Stimulated activated CD8-positive, alpha-beta memory T cell treated with anti-CD3 and anti-CD28 coated beads, Interleukin-4, amount 100 ng/mL, for 1 hour (primary cell): ENCODE measurements at places on chromosomes 4 and X.

GRCh38 chr4:16745887-16746286, 152.6 kb downstream of the LDB2 start:
- DNase-seq = no peak

DNA sequence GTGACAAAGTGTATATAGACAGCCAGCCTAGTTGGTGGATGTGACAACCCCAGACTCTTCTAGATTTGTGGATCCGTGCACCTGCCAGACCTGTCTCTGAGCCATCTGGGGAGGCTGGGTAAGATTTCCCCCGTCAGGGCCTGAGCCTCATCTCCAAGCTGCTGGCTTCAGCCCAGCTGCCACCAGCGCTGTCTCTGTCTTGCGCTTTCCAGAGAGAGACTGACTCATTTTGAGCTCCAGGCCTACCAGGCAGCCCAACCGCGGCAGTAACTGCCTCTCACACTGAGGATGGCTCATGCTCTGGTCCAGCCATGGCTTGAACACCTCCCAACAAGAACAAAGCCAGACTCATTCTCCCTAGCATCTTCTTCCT, 26.4 kb downstream of the NOP14 start:
- no peak for DNase-seq

- DNase-seq = no peak
Measured at GRCh38 chr4:21989351-21989750, 40.8 kb upstream of the KCNIP4 start.

DNA sequence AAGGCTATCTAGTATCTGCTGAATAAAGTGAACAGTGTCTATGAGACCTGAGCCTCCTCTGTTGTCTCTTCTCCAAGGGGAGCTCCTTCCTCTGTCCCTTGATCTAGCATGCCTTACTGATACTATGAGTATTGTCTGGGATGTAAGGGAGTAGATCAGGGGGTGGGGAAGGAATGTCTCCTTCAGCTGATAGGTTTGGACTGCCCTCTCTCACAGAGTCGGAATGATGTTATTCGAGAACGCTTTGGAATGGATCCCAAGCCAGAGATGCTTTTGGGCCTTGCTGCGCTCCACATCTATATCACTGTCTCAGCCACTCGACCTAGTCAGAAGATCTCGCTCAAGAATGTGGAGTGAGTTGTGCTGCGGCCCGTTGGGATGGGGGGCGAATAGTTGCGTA, 68.3 kb upstream of the PRPS1 start:
- DNase-seq = no peak

GRCh38 chr4:1241466-1241935, 7.4 kb downstream of the CTBP1 start:
- no peak for DNase-seq

DNA sequence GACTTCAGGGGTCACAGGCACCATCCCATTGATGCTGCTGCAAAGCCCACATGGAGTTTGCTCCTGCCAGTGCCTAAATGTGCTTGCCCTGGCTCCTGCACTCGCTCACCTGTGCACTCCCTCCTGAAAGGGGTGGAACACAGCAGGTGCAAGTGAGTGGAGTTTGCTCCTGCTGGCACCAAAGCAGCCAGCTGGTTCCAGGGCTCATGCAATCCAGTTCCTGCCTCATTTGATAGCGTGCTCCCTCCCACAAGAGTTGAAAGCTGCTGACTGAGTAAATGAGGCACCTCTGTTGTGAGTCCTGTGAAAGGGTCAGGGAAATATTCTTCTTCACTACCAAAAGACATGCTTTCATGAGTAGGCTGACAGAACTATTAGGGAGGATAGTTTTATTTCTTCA, 30.5 kb downstream of the CXCL8 start:
- no peak for DNase-seq

- DNase-seq = no peak
Measured at GRCh38 chr4:610411-611261, 14.7 kb upstream of the PDE6B start.

GRCh38 chr4:109296527-109296926, 5.9 kb downstream of the COL25A1 start:
- no peak for DNase-seq

- DNase-seq = no peak
Measured at GRCh38 chr4:110091434-110092140, 106.8 kb downstream of the ELOVL6 start.

DNA sequence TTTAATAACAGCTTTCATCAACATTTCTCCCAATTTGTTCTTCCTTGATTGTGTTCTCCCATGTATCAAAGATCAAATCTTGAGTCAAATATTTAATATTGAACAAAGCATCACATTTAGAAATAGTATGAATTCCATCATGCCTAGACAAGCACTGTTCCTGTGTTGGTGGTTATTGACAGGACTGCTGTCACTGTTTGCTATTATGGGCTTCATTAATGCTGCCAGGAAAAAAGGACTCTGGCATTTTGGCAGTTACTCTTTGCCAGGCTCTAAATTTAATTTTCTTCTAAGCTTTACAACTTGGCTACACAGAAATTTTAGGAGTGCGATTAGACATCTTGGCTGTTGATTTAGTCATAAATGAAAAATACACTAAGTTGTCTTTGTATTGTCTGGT, 295.9 kb upstream of the NRK start:
- no peak for DNase-seq

- DNase-seq = no peak
Measured at GRCh38 chrX:96889726-96890125, 6.0 kb downstream of the RPA4 start.

GRCh38 chrX:132119283-132119682, 8.5 kb downstream of the FRMD7 start:
- DNase-seq = no peak

GRCh38 chr4:13642170-13642950, 14.8 kb upstream of the BOD1L1 start:
- no peak for DNase-seq

DNA sequence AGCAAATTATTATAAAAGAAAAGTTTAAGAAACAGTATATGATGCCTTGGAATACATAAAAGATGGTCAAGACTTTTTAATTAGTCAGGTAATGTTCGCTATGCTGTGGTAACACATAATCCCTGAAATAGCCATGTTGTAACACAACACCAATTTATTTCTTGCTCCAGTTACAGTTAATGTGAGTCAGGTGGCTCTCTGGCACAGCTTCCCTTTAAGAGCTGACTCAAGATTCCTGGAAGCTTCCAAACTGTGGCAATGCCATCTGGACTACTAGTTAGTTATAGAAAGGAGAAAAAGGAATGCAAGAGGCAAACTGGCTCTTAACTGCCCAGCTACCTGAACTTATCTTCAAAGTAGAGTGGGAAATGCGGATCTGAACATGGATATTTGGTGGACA, 210.5 kb downstream of the CHM start:
- DNase-seq = no peak

- DNase-seq = no peak
Measured at GRCh38 chr4:170589597-170590191, 499.9 kb upstream of the AADAT start.

- no peak for DNase-seq
Measured at GRCh38 chr4:123786920-123787319, 390.3 kb downstream of the SPRY1 start.

- no peak for DNase-seq
Measured at GRCh38 chr4:20829617-20830357, 129.5 kb downstream of the PACRGL start.

- DNase-seq = no peak
Measured at GRCh38 chr4:78667325-78667724, 108.8 kb upstream of the BMP2K start.

- DNase-seq = no peak
Measured at GRCh38 chr4:55087913-55088260, 37.5 kb downstream of the KDR start.

DNA sequence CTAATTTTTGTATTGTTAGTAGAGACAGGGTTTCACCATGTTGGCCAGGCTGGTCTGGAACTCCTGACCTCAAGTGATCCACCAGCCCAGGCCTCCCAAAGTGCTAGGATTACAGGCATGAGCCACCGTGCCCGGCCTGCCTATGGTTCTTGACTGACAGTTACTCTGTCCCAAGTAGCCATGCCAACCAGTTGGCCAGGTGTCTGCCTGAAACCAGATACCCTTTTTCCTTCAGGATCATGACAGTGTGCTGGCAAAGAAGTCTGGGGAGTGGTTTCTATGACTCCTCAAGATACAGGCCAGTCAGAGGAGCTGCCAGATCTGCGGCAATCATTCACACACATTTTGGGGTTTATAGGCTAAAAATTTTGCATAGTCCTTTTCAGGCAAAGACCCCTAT, 1.7 kb upstream of the LAS1L start:
- DNase-seq = no peak

GRCh38 chr4:185335579-185335978, 60.1 kb downstream of the LRP2BP start:
- DNase-seq = no peak

DNA sequence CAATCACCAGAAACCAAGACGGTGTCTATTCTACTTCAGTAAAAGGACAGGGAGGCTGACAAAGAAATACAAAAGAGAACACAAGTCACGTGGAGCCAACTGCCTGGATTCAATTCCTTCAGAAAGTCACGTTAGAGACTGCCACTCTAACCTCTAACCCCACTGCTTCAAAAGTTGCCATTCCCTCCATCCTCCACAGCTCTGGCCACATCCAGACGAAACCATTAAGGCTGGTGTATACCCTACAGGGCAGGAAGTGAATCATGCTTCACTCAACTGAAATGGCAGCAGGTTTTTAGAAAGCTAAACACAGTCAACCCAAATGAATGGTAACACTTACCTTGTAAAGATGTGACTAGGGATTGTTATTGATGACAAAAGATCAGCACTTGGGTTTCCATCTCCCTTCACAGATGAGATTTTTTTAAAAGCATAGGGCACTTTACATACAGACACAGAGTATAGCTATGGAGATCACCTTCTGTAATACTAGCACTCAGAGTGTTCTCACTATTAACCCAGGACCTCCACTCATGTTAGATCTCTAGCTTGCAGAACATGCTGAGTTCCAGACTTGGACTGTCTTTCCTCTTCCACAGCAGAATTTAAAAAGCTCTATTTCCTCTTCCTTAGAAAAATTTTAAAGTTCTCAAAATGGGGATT, 37.4 kb downstream of the MAML3 start:
- no peak for DNase-seq

DNA sequence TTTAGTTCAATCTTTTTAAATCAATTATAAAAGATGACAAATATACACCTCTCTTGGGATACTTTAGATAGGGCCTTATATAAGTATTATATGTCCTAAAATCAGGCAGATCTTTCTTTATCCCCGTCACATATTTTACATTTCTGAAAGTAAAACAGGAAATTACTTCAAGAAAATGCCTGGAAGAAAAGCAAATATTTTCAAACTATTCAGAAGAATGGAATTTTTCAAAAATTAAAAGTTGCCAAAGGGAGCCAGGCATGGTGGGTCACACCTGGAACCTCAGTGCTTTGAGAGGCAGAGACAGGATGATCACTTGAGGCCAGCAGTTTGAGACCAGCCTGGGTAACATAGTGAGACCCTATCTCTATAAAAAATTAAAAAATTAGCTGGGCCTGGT, 34.4 kb downstream of the MGARP start:
- no peak for DNase-seq

DNA sequence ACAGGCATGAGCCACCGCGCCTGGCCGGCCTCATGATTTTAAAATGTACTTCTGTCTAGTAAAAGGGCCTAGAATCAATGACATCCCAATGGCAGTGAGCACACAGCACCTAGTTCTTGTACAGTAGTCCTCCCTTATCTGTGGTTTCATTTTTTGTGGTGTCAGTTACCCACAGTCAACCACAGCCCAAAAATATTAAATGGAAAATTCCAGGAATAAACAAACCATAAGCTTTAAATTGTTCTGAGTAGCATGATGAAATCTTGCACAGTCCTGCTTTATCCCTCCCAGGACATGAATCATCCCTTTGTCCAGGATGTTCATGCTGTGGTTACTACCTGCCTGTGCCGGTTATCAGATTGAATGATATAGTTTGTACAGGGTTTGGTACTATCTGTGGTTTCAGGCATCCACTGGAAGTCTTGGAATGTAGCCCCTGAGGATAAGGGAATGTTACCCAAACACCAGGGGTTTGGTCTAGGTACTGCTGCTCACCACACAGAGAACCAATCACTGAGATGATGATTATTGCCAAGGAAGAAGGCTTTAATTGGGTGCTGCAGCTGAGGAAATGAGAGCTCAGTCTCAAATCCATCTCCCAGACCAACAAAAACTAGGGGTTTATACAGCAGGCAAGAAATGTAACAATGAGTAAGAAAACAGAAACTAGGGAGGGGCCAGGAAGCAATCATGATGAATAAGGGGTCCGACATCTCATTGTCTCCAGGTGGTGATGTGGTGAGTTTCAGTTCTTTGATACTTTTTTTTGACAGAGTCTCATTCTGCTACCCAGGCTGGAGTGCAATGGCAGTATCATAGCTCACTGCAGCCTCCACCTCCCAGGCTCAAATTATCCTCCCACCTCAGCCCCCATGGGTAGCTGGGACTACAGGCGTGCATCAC, 16.2 kb upstream of the FHL1 start:
- DNase-seq = no peak

DNA sequence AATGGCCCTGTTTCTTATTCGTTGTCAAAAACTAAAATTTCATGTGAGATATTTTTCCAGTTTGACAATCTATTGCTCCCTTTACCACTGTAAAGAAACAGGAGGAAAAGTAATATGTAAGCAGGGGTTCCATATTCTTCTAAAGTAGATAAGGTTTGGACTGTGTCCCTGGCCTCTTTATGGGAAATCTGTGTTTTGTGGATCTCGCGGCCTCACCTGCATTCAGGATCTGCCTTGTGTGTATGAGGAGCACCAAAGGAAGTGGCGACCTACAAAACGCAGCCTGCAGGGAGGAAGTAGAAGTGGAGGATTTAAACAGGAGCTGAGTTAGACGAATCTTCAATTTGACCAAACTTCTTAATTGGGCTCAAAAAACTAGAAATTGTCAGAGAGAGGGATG, 67.0 kb downstream of the RASGEF1B start:
- no peak for DNase-seq

- no peak for DNase-seq
Measured at GRCh38 chr4:123741906-123742305, 345.3 kb downstream of the SPRY1 start.

GRCh38 chr4:69849969-69850368, 10.0 kb downstream of the SULT1E1 start:
- no peak for DNase-seq

- DNase-seq = no peak
Measured at GRCh38 chr4:40991908-40992307, 222.4 kb downstream of the APBB2 start.

- DNase-seq = no peak
Measured at GRCh38 chrX:153902385-153902784, 2.1 kb upstream of the AVPR2 start.

DNA sequence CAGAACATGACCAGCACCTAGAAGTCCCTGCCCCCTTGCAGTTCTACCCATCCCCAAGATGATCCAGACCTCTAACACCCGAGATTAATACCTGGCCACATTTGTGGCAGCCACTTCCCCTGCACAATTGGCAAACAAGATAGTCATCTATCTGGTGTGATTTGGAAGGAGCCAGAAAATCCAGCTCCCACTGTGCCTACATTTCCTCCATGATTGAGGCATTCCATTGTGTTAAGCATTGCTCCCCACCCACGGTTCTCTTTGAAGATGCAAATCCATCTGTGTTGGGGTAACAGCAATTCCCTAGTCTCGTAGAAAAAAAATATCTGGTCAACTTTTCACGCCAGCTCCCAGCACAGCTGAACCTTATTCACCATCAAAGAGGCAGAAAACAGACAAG, 405.0 kb downstream of the BCOR start:
- no peak for DNase-seq
